T-cell (primary cell): ENCODE measurements at places on chromosomes 16 and 17. TPM values are rescaled to one million over a fixed set of nuclear protein-coding genes. Genes with fewer than 3 reads are reported as not detected.

- no peaks in the 10 kb centered on the region for H3K36me3 ChIP-seq
- no peak overlapping the region for H3K4me3 ChIP-seq
- H3K27me3 ChIP-seq: no peaks in the 10 kb centered on the region
These were observed 183.5 kb downstream of the PHKB start for GRCh38 chr16:47644661-47645060.

DNA sequence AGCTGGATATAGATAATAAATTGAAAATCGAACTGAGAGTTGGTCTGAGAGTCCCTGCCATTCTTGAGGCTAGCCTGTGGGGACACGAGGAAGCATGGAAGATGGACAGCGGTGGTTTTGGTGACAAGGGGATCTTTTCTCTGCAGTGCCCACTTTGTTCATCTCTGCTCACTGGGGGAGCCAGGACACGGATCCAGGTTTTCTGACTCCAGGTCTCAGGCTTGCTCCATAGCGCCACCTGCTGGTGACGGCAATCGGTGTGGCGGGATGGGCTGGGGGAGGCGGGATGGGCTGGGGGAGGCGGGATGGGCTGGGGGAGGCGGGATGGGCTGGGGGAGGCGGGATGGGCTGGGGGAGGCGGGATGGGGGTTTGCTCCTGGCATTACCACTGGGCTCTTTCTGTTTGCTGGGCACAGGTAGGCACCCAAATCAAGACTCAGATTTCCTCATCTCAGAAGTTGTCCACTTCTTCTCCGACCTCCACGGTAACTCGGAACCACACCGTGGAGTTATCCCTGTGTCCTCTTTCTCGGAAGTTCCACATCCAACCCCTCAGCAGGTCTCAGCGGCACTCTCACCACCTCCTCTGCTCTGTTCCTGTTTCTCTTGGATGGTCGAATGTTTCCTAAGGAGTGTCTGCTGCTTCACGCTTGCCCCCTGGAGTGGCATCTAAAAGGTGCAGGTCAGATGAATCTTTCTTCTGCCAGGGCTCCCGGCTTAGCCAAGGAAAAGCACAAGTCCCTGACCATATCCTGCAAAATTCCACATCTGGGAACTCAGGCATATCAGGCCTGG lies 142.4 kb downstream of the CYLD start:
- H3K36me3 ChIP-seq: no peaks in the 10 kb centered on the region
- no peaks in the 10 kb centered on the region for H3K27me3 ChIP-seq
- no peaks in the 10 kb centered on the region for H3K4me1 ChIP-seq
- no peak overlapping the region for H3K27ac ChIP-seq
- no peak overlapping the region for H3K4me3 ChIP-seq
- DNase-seq: peak; percentile 2

GRCh38 chr16:80893686-80894085 lies 89.3 kb upstream of the CDYL2 start:
- no peaks in the 10 kb centered on the region for H3K27me3 ChIP-seq
- DNase-seq: no peak
- no peaks in the 10 kb centered on the region for H3K4me1 ChIP-seq
- no peaks in the 10 kb centered on the region for H3K36me3 ChIP-seq
- no peak overlapping the region for H3K4me3 ChIP-seq

DNA sequence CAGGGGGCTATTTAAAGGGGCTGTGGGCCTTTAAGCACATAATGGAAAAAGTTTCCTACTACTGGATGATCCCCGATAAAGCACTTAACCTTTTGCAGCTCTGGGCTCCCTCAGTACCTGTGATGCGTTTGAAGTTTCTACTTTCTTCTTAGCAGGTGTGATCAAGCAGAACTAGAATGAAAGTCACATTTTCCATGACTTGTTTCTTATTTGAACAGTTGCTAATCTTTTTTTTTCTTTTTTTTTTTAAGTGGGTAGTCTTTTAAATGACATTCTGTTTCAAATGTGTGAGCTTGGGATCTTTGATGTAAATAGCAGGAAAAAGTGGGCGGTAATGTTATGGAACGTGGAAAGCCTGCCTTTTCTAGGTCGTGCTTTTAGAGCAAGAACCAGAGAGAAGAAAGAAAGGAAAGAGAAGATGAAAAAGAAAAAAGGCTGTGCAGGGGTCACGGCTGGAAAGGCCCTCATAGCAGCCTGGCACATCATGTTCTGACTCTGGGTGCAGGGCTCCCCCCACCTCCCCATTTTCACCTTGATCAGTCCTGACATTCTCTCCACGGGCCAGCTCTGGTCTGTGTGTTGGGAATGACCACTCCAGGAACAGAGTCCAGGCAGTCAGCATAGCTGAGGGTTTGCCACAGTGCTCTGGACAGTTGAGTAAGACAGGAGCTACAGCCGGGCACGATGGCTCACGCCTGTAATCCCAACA lies 150.6 kb downstream of the CLEC16A start:
- peaks cover 45% of the 10 kb centered on the region for H3K4me1 ChIP-seq
- peaks cover 6% of the 10 kb centered on the region for H3K36me3 ChIP-seq
- no peaks in the 10 kb centered on the region for H3K27me3 ChIP-seq
- no peak for DNase-seq
- peak overlapping the region; percentile 45 for H3K27ac ChIP-seq

DNA sequence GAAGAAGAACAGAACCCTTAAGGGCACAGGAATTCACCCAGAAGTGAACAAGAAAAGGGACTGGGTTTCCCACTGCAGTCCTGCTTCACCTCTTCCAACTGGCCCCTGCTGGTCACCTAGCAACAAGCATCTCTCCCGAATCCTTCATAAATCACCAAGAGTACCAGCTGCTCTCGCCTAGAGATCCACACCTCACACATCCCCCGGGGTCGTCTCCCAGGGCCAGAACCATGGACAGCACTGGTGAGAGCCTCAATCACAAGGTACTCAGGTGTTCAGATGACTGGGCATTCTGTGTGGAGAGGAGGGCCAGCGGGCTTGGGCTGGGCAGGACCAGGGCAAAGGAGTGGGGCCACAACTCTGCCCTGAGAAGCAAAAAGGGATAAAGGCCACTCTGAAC lies 65.9 kb downstream of the CCT6B start:
- no peak overlapping the region for H3K4me3 ChIP-seq
- no peaks in the 10 kb centered on the region for H3K27me3 ChIP-seq
- no peaks in the 10 kb centered on the region for H3K36me3 ChIP-seq
- H3K27ac ChIP-seq: no peak overlapping the region
- no peak for DNase-seq
- H3K4me1 ChIP-seq: peaks cover 6% of the 10 kb centered on the region

DNA sequence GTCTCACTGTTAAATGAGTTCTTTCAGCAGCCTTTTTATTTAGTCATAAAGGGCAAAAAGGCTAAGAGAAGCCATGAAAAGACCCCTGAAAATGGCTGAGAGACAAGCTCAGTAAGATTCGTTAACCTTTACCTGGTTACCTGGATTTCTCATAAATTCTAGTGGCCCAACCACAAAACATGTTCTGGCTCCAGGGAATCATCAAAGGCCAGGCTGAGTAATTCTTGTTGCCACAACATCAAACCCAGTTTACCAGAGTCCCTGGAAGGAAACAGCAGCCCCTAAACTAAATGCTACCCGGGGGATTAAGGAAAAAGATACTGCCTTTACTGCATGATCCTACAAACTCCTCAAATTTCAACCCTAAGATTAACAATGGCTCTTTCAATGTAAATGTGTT lies 15.8 kb downstream of the CYTH1 start:
- peak overlapping the region; percentile 17 for H3K4me3 ChIP-seq

DNA sequence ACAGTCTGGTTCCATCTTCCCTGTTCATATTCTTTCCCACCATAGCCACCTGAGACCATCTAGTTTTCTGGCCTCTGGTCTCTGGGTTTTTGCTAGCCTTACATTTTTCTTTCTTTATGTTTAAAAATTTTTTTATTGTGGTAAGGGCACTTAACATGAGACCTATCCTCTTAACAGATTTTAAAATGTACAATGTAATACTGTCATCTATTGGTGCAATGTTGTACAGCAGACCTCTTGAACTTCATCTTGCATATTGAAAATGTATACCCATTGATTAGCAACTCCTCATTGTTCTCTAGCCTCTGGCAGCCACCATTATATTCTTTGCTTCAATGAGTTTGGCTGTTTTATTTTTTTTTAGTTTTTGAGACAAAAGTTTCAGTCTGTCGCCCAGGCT lies 39.2 kb downstream of the ITGAM start:
- H3K27me3 ChIP-seq: peaks cover 9% of the 10 kb centered on the region
- no peak for DNase-seq
- H3K4me3 ChIP-seq: no peak overlapping the region
- no peaks in the 10 kb centered on the region for H3K4me1 ChIP-seq
- H3K27ac ChIP-seq: no peak overlapping the region

- no peak overlapping the region for H3K27ac ChIP-seq
- no peak overlapping the region for H3K4me3 ChIP-seq
- H3K36me3 ChIP-seq: no peaks in the 10 kb centered on the region
- peak; percentile 52 for DNase-seq
- peaks cover 74% of the 10 kb centered on the region for H3K4me1 ChIP-seq
These were observed 27.1 kb upstream of the IL21R start for GRCh38 chr16:27374804-27375425.

- no peaks in the 10 kb centered on the region for H3K36me3 ChIP-seq
- H3K4me1 ChIP-seq: no peaks in the 10 kb centered on the region
- DNase-seq: no peak
- peaks cover under 1% of the 10 kb centered on the region for H3K27me3 ChIP-seq
- no peak overlapping the region for H3K27ac ChIP-seq
- H3K4me3 ChIP-seq: no peak overlapping the region
These were observed 7.3 kb upstream of the ALOX15 start for GRCh38 chr17:4648741-4649140.

DNA sequence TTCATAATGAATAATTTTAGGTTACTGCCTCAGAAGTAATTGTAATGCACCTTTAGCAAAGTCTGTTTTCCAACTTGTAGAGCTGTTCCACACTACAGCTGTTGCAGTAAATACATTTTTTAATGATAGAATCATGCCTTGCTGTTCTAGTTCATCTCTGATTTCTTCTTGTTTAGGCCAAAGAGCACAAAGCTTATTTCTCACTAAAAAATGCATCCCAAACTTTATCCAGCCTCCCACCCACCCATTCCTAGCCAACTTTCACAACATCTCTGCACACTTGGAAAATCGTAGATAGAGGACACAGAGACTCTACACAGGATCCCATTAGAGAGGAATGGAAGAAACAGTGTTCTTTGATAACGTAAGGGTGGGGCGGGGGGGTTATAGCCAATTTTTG lies 252.2 kb upstream of the DYNLRB2 start:
- H3K4me3 ChIP-seq: no peak overlapping the region
- H3K4me1 ChIP-seq: no peaks in the 10 kb centered on the region
- H3K36me3 ChIP-seq: no peaks in the 10 kb centered on the region
- H3K27ac ChIP-seq: no peak overlapping the region

- peaks cover 9% of the 10 kb centered on the region for H3K27me3 ChIP-seq
- H3K36me3 ChIP-seq: no peaks in the 10 kb centered on the region
- H3K27ac ChIP-seq: no peak overlapping the region
- H3K4me1 ChIP-seq: peaks cover 16% of the 10 kb centered on the region
- DNase-seq: no peak
These were observed 3.8 kb downstream of the SLC46A1 start for GRCh38 chr17:28402224-28402630.

- H3K27me3 ChIP-seq: no peaks in the 10 kb centered on the region
- peaks cover 50% of the 10 kb centered on the region for H3K4me1 ChIP-seq
- peak overlapping the region; percentile 95 for H3K27ac ChIP-seq
- peaks cover 8% of the 10 kb centered on the region for H3K36me3 ChIP-seq
- no peak for DNase-seq
- H3K4me3 ChIP-seq: no peak overlapping the region
These were observed 6.4 kb upstream of the FOXJ1 start for GRCh38 chr17:76147211-76148014.

DNA sequence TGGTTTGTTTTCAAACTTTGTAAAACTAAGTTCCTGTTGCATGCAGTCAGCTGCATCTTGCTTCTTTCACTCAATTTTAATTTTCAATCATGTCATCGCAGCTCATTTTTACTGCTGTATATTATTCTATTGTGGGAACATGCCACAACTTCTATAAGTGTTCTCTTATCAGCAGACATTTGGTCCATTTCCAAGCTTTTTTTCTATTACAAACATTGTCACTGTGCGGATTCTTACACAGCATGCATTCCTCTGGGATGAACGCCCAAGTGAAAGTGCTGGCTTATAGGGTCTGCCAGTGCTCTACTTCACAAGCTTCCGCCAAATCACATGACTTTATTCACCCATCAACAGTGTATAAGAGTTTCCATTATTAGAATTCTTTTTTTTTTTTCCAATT lies 22.7 kb downstream of the GINS3 start:
- H3K4me1 ChIP-seq: no peaks in the 10 kb centered on the region
- H3K27ac ChIP-seq: no peak overlapping the region
- no peak overlapping the region for H3K4me3 ChIP-seq
- no peak for DNase-seq
- no peaks in the 10 kb centered on the region for H3K27me3 ChIP-seq

DNA sequence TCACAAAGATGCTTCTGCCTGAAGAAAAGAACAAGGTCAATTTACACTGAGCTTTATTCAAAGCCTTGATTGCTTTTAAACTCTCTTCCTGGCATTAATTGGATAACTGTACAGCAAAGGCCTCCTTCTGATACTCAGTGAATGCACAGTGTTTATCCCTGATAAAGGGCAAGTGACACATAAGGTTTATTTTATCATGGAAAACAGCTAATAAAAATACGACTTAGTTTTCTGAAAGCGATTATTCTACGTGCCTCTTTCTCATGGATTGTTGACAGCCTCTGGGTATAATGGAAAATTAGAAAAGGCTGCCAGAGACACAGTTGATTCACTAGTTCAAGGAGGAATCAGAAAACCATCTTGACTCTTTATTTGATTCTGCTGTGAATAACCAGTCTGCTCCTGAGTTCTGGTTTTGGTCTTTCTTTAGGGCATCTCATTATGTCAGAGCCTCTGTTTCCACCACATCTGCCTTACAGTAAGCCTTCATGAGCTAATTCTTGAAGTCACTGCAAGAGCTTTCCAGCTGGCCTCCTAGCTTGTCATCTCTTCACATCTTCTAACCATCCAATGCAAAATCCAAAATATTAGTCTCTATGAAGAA lies 212.9 kb downstream of the CNTNAP4 start:
- no peak overlapping the region for H3K27ac ChIP-seq
- no peaks in the 10 kb centered on the region for H3K36me3 ChIP-seq
- no peak overlapping the region for H3K4me3 ChIP-seq
- no peak for DNase-seq
- H3K4me1 ChIP-seq: no peaks in the 10 kb centered on the region

DNA sequence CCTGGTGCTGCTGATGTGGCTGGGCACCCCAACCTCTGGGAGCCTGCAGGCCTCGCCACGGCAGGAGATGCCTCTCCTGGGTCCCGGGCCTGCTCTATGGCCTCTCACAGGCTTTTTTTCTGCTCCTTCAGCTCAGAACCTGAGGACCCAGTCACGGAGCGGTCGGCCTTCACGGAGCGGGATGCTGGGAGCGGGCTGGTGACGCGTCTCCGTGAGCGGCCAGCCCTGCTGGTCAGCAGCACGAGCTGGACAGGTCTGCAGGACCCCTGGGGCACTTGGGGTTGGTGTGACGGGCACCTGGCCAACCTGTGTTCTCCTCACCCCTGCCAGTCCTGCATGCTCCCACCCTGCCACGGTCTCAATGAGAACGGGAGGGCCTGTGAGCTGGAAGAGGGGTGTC lies 7.0 kb downstream of the ALG1 start:
- no peak overlapping the region for H3K4me3 ChIP-seq
- no peak for DNase-seq
- H3K36me3 ChIP-seq: peaks cover 51% of the 10 kb centered on the region
- no peak overlapping the region for H3K27ac ChIP-seq
- H3K27me3 ChIP-seq: no peaks in the 10 kb centered on the region

Gene ABCC11
- 0.29 TPM for total RNA-seq

Gene BTBD17
- not detected for total RNA-seq

Gene OR2C1
- not detected for total RNA-seq

Gene CES1
- total RNA-seq: 3.3 TPM

Gene CX3CL1
- total RNA-seq: 0.13 TPM

Gene SNAI3
- 19.1 TPM for total RNA-seq

Gene FZD2
- total RNA-seq: 0.20 TPM

Gene PRKCB
- 104 TPM for total RNA-seq

Gene SP6
- total RNA-seq: 0.13 TPM

Gene SECTM1
- total RNA-seq: 4.6 TPM
